ENCODE measurements at places on chromosomes 6 and 20. TPM values are rescaled to one million over a fixed set of nuclear protein-coding genes. Genes with fewer than 3 reads are reported as not detected.

The FOXA2 gene
- total RNA-seq: not detected

The SNX5 gene
- 107 TPM for total RNA-seq

The IL17A gene
- total RNA-seq: not detected

The ZSWIM3 gene
- 8.6 TPM for total RNA-seq

The CTSZ gene
- total RNA-seq: 14.9 TPM

The TMEM244 gene
- not detected for total RNA-seq

The SIRPB1 gene
- 4.2 TPM for total RNA-seq

The ZBTB9 gene
- total RNA-seq: 6.6 TPM

The PLN gene
- total RNA-seq: 0.05 TPM

The SULF2 gene
- 104 TPM for total RNA-seq

The ATP9A gene
- total RNA-seq: 11.0 TPM

The RHAG gene
- not detected for total RNA-seq

The FAM217A gene
- not detected for total RNA-seq

The SLC22A23 gene
- total RNA-seq: 0.54 TPM

The PTCRA gene
- not detected for total RNA-seq

The SMPDL3A gene
- total RNA-seq: 3.1 TPM

The MYBL2 gene
- 51.2 TPM for total RNA-seq

The F13A1 gene
- total RNA-seq: not detected

The ZNF165 gene
- 0.89 TPM for total RNA-seq

The TNNC2 gene
- not detected for total RNA-seq

The OR2J3 gene
- total RNA-seq: not detected

The PAX1 gene
- not detected for total RNA-seq

The TRAPPC3L gene
- total RNA-seq: not detected

The BIRC7 gene
- total RNA-seq: not detected

The SLC22A2 gene
- not detected for total RNA-seq

The ANGPT4 gene
- not detected for total RNA-seq

The HLA-DQB2 gene
- not detected for total RNA-seq

The CD40 gene
- not detected for total RNA-seq

The IL20RA gene
- not detected for total RNA-seq

The RUNX2 gene
- 37.2 TPM for total RNA-seq

The KCNQ5 gene
- total RNA-seq: 4.8 TPM

The NT5E gene
- 171 TPM for total RNA-seq

The DOP1A gene
- 10.3 TPM for total RNA-seq

The CALHM4 gene
- total RNA-seq: not detected

The CD93 gene
- total RNA-seq: 1.5 TPM

The PNLDC1 gene
- total RNA-seq: not detected

The RNF39 gene
- total RNA-seq: not detected

The CRIP3 gene
- not detected for total RNA-seq
